ENCODE measurements at places on chromosomes 2 and 18. TPM values are rescaled to one million over a fixed set of nuclear protein-coding genes. Genes with fewer than 3 reads are reported as not detected.

Gene LYPD6
- total RNA-seq, result 0.25 TPM

Gene COLEC11
- total RNA-seq, result not detected

DNA sequence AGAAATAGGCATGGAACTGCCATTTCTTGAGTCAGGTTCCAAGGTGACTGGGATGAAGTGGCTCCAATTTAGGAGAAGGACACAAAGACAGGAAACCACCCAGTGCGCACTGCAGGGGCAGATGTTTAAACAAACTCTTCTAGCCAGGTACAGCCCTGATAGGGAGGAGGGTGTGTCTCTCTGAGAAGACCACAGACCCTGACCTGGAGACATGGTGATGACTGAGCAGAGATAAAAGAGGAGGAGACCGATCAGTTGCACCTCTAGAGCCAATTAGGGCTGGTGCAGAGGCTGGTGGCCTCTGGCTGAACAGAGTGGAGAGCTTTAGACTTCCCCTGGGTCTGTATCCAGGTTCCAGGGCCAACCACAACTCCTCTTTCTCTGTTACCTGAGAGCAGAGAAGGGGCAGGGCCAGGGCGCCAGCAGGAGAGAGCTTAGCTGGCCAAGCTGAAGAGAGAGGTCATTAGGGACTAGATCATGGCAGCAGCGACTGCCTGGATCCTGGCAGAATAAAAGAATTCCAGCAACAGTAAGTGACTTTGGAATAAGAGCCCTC, 5.4 kb upstream of the SPOPL start:
- peaks cover 9% of the 10 kb centered on the region for H3K4me1 ChIP-seq
- no peak for DNase-seq
- no peak overlapping the region for H3K27ac ChIP-seq
- no peaks in the 10 kb centered on the region for H3K27me3 ChIP-seq

DNA sequence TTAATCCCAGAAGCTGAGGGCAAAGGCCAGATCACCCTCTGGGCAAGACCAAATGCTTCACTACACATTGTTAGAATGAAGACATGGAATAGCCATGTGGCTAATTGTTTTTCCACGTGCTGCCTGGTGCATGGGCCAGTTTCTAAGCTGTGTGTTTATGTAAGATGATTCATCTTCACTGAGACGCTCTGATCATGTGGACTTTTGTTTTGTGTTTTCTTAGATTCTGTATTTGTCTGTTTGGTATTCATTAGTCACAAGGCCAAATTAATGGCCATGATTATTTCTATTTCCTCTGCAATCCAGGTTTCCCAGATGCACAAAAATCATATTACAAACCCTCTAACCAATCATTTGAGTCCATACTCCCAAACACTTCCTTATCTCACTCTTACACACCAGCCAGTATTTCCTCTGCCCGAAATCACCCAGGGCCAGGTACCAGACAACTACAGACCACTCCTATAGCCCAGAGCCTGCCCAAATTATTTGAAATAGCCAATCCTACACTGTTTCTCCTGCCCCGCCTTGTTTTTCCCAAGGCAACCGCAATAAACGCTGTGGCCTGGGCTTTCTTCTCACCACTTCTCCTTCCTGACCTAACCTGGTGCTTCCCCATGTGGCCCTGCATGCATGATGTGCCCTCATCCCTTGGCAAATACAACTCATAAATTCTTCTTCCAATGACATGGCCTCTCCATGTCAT, 94.2 kb upstream of the SP3 start:
- H3K4me1 ChIP-seq, result peaks cover 27% of the 10 kb centered on the region
- no peak for DNase-seq
- no peaks in the 10 kb centered on the region for H3K27me3 ChIP-seq
- H3K36me3 ChIP-seq, result no peaks in the 10 kb centered on the region
- H3K27ac ChIP-seq, result peak overlapping the region; percentile 73

GRCh38 chr2:63059793-63060471, 9.3 kb downstream of the OTX1 start:
- H3K36me3 ChIP-seq, result no peaks in the 10 kb centered on the region
- H3K4me3 ChIP-seq, result no peak overlapping the region
- H3K27ac ChIP-seq, result no peak overlapping the region

DNA sequence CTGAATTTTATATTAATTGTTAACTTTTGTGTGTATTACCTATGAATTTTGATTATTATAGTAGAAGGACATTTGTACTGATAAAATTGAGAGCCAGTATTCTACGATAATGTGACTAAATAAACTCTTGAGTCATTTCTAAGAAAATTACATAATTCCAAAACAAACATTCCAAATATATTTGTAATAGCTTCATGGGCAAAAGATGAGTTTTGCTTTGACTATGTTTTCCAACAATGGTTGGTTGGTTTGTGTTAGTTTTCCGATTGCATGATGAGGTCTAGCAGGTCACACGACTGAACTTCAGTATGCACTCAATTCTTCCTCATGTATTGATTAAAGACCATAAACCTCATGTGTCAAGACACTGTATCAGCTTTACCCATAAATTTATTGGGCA, 71.7 kb upstream of the WDR75 start:
- H3K4me3 ChIP-seq, result no peak overlapping the region
- DNase-seq, result no peak
- H3K27me3 ChIP-seq, result no peaks in the 10 kb centered on the region
- no peaks in the 10 kb centered on the region for H3K36me3 ChIP-seq
- H3K4me1 ChIP-seq, result no peaks in the 10 kb centered on the region
- no peak overlapping the region for H3K27ac ChIP-seq

DNA sequence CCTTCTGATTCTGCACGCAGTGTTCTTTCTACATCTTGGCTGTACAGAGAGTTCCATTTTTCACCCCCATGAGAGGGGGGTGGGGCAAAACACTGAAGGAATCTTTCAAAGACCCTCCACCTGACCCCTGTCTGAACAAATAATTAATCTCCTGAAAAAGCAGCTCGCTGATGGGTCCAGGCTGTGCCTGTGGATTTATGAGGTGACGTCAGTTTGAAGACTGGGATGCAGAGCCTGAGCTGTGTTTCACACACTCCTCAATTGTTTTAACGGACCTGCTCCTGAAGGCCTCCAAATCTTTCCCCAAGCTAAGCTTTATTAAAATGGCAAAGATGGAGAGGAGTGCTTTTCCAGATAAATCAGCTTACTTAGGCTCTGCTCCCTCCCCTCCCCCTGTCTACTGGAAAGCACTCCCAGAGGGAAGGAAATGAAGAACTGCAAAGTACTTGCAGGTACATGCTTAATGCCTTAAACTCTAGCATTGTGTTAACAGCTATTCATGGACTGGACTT, 390.2 kb upstream of the TNP1 start:
- DNase-seq, result no peak
- peaks cover 35% of the 10 kb centered on the region for H3K4me1 ChIP-seq
- H3K27ac ChIP-seq, result peak overlapping the region; percentile 80
- no peaks in the 10 kb centered on the region for H3K36me3 ChIP-seq
- H3K27me3 ChIP-seq, result no peaks in the 10 kb centered on the region

DNA sequence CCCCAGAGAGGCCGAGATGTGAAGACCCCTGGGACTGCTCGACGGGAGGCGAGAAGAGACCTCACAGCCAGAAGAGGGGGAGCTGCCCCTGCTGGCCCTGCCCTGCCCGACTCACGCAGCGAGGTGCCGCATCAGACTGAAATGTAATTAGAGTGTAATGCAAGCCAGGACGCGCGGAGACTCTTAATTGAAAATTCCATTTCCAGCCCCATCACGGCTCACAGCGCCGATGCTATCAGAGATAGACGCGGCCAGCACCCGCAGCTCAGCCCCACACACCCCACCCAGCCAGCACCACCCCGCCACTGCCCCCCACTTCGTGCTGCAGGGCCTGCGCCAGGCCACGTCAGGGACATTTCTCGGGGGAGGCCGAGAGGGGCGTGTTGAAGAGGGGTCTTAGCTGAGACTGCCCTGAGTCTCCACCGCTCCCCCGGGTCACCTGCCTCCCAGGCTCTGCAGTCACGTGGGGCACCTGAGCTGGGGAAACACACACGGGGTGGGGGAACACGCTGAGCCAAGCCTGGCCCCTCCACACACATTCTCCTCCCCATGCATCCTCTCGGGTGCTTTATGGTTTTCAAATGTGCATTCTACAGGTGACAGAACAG, 78.1 kb downstream of the TEX51 start:
- H3K4me3 ChIP-seq, result no peak overlapping the region
- no peaks in the 10 kb centered on the region for H3K27me3 ChIP-seq
- H3K27ac ChIP-seq, result no peak overlapping the region

All from vagina (tissue), 2 donors.